ENCODE measurements at places on chromosomes 2 and 18. TPM values are rescaled to one million over a fixed set of nuclear protein-coding genes. Genes with fewer than 3 reads are reported as not detected.

The ASPRV1 gene
- 1.3 TPM for total RNA-seq

The TEX44 gene
- not detected for total RNA-seq

The ALPP gene
- total RNA-seq, result not detected

The SAG gene
- 0.55 TPM for total RNA-seq

The TWIST2 gene
- not detected for total RNA-seq

The ST8SIA5 gene
- total RNA-seq, result not detected

The PPP3R1 gene
- 71.8 TPM for total RNA-seq

The PAX3 gene
- not detected for total RNA-seq

The POTEJ gene
- not detected for total RNA-seq

The CCBE1 gene
- total RNA-seq, result not detected

The SNRNP27 gene
- 48.3 TPM for total RNA-seq

The TUBA4B gene
- total RNA-seq, result not detected

The NT5DC4 gene
- total RNA-seq, result not detected

Data from activated naive CD4-positive, alpha-beta T cell treated with anti-CD3 and anti-CD28 coated beads, Interleukin-2, amount 10 ng/mL, durations not matched to agents 5 hours and 36 hours (primary cell).